ENCODE measurements at places on chromosomes 16 and 17.

- no peak for DNase-seq
These were observed 4.4 kb downstream of the GABARAPL2 start for GRCh38 chr16:75570396-75571065.

- DNase-seq, result no peak
These were observed 182.3 kb upstream of the SOX9 start for GRCh38 chr17:71938340-71939010.

- DNase-seq, result no peak
These were observed 952 bp downstream of the CD300A start for GRCh38 chr17:74467221-74467951.

- no peak for DNase-seq
These were observed 79.5 kb upstream of the RPL38 start for GRCh38 chr17:74123866-74124444.

- no peak for DNase-seq
These were observed 84.6 kb downstream of the MRTFB start for GRCh38 chr16:14155572-14156190.

DNA sequence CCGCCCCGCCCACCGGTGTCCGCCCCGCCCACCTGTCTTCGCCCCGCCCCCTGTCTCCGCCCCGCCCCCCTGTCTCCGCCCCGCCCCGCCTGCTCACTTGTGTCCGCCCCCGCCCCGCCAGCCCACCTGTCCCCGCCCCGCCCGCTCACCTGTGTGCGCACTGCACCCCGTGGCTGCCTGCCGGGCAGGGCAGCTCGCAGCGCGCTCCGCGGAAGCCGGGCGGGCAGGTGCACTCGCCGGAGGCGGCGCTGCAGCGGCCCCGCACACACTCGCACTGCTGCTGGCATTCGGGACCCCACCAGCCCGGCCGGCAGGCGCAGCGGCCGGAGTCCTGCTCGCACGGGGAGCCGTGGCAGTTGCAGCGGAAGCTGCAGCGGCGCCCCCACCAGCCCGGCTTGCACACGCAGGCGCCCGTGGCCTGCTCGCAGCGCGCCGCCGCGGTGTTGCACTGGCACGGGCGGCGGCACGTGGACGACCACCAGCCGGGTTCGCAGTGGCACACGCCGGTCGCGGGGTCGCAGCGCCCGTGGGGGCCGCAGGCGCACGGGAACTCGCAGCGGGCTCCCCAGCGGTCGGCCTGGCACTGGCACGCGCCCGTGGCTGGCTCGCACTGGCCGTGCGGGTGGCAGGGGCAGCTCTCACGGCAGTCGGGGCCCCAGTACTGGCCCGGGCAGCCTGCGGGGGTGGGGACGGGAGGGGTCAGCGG, 2.1 kb downstream of the SCARF1 start:
- peak; percentile 29 for DNase-seq

DNA sequence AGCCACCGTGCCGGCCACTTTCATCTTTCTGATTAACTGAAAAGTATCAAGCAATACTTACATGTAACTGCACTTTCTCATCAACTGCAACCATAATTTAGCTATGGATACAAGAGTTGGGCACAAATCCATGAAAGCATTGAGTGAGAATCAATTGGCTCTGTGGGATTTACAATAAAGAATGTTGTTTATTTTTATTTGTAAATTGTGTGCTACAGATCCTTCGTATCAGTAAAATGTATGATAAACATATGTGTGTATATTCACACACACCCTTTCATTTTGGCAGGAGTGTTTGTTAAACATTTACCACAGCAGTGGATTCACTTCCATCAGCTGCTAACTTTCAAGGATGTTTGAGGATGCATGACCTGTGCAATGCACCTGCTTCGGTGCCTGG, 411.0 kb downstream of the WWOX start:
- DNase-seq, result no peak

DNA sequence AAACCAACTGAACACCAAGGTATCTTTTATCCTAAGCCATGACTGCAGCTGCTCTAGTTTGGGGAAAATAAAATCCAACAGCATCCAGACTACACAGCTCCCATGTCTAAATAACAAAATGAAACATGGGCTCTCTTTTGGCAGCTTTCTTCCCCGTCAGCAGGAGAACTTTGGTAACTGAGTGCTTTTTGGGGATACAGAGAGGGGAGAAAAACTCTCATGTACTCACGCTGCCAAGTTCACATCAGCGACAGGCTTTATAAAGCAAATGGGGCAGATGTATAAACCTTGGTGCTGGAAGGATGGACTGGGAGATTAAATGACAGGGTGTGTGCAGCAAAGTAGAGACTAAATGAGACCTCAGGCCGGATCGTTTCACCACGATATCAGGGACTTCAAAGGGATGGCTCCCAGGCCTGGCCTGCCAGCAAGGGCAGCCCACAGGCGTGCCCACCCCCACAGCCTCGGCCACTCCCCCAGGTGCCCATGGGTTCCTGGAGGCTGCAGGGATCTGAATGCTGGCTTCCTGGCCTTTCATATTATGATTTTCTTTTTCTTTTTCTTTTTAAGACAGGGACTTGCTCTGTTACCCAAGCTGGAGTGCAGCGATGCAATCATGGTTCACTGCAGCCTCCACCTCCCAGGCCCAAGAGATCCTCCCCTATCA, 174.6 kb downstream of the ZNF423 start:
- DNase-seq, result no peak

DNA sequence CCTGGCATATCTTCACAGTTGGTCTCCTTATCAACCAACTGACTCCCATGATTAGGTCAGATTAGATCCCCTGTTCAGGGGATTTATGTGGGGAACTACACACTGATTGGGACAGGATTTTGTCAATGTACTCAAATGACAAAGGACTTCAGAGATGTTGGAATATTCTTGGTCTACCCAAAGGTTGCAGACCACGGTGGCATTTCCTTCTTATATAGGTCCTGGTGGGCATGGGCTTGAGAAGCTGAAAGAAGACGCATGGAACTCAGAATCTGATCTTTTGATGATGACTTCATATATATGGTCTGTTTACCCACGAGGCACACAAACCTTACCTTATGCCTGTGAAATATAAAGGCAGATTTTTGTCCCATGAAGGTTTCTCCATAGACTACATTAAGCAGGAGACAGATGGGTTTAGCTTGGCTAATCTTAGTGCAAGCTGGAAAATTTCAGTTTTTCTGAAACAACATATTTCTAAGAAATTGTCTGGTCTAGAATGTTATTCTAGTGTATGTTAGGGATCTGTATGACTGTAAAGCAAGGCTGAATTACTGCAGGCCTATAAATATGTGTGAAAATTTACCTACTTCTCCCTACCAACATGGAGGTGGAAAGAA, 33.5 kb downstream of the HLF start:
- no peak for DNase-seq

DNA sequence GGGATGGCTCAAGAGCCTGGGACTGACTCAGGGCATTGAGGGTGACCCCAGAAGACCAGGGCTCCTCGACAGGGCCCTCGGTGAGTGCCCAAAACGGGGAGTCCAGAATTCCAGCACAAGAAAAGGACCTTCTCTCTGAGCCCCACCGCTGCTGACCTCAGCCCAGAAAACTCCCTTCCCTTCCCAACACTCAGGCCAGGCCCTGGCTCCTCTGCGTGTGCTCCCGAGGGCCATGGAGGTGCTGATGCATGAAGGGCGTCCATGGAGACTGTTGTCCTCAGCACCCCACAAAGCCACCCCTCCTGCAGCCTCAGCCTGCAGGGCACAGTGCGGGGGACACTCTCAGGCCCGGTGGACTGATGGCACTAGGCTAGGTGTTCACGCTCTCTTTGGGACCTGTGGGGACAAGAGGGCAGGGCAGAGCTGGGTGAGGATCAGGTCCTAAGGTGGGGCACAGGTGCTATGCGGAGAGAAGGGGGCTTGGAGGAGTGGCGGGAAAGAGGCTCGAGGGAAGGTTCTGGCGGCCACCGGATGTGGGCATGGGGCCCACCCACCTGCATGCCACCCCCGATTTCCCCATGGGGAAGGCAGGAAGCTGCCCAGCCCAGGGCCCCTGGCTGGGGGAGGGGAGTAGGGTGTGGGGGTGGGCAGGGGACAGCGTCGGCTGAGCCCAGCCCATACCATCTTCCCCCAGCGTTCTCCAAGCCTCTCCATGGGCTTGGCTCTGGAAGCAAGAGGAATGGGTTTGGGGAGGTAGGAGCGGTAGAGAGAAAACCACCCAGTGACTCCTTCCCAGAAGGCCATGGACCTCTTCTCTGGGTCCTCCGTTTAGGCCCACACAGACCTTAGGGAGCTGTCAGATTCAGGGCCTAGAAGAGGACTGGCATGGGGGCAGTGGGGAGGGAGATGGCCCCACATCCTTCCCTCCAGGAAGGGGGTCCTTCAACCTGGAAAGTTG, 4.5 kb upstream of the TSPOAP1 start:
- peak; percentile 62 for DNase-seq

DNA sequence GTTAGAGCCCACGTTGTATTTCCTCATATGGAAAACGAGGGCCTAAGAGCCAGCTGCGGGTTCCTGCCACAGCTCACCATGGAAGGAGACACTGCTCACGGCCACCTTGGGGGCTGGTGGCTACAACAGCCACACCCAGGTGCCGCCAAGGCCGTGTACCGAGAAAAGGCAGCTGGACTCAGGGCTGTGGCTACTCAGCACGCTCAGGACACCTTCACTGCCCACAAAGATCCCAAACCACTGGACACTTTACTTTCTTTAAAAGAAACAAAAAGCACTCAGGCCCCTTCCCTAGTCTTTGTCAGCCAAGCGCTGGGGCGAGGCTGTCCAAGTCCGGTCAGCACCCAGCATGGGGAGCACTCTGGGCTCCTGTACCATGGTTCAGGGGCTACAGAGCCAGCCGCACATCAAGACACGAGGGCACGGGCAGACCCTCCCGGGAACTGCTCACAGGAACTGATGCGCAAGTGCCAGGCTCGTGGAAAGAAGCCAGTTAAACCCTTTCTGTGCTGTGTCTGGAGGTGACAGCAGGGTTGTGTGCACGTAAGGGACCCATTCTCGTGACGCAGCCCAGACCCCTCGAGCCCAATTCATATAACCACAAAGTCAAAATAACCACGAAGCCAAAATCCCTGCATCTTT, 18.5 kb downstream of the SLC16A3 start:
- DNase-seq, result no peak
